ENCODE measurements at places on chromosomes 3 and 15.

DNA sequence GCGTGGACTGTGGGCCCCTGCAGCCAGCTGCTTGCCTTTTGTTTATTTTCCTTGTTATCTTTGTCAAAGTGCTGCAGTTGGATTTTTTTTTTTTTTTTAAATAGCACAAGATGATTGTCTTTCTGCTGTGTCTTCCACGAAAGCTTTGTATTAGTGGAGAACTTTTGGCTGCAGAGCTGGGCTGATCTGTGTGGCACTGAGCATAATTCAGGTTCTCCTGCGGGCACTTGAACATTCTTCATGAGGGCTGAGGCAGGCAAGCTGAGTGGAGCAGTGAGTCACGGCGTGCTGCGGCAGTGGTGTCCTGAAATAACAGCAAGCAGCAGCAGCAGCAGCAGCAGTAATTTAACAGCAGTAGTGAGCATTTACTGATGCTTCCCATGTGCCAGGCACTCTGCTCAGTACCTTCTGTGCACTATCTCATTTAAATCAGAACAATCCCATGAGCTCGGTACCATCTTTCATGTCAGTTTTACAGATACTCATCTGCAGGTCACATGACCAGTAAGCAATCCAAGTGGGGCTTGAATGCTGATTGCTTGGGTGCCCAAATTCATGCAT is 45.8 kb downstream of the MITF start:
- no peak for DNase-seq

DNA sequence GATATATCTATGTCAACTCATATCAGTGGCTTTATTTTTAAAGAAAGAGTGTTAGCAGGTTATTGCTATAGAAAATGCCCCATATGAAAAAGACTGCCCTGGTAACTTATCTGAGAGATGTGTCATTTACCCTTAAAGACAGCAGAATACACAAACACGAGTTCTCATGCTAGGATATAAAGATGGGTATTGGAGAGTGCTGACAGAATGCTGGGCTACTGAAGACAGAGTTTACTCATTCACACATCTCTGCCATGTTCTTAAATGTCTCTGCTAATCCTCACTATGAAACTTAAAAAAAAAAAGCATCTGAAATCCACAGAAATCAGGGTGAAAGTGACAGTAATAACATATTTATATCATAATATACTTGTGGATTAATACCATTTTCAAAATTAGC is 126.7 kb downstream of the FOXP1 start:
- no peak for DNase-seq

GRCh38 chr3:58679446-58679845 is 12.9 kb upstream of the FAM3D start:
- no peak for DNase-seq

- no peak for DNase-seq
Observed at GRCh38 chr3:78274475-78275065, 1234.7 kb downstream of the ROBO2 start.

- DNase-seq: no peak
Observed at GRCh38 chr15:25869701-25870100, 6.6 kb upstream of the ATP10A start.

DNA sequence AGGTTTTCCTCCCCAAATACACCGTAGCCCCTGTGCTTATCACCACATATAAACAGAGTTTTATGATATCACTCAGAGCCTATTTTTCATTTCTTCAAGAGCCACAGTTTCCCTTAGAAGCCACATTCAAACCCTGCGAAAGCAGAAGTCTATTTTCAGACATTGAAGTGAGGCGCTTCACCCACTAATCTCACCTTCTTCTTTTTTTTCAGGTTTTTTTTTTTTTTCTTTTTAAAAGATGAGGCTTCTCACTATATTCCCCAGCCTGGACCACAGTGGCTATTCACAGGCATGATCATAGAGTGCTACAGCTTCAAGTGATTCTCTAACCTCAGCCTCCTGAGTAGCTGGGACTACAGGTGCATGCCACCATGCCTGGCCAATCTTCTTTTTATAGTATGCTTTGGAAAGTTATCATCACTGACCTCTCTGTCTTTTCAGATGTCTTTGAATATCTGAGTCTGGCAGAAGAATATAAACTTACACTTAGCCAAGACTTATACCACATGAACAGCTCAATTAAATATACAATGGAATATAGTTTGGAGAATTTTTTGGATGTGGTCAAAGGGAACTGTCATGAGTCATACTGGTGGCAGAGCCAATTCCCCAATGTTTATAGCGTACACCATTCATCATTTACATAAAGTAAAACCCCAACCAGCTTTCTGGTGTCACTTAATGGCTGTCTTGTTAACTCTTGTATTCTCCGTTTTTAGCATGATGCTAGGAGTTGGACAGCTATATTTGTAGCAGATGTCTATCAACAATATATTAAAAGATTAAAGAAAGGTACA is 59.7 kb upstream of the CCDC50 start:
- DNase-seq: no peak

GRCh38 chr15:39828374-39828931 is 45.8 kb upstream of the FSIP1 start:
- no peak for DNase-seq
